ENCODE measurements at places on chromosomes 5 and 9.

GRCh38 chr9:35952526-35953191 is 5.3 kb downstream of the OR2S2 start:
- no peak for DNase-seq

- DNase-seq, result no peak
These were observed 59.1 kb upstream of the FBN2 start for GRCh38 chr5:128597156-128597555.

GRCh38 chr9:90504486-90504885 is 138.1 kb downstream of the DIRAS2 start:
- no peak for DNase-seq

GRCh38 chr9:137299938-137300337 is 2.1 kb downstream of the NRARP start:
- no peak for DNase-seq

DNA sequence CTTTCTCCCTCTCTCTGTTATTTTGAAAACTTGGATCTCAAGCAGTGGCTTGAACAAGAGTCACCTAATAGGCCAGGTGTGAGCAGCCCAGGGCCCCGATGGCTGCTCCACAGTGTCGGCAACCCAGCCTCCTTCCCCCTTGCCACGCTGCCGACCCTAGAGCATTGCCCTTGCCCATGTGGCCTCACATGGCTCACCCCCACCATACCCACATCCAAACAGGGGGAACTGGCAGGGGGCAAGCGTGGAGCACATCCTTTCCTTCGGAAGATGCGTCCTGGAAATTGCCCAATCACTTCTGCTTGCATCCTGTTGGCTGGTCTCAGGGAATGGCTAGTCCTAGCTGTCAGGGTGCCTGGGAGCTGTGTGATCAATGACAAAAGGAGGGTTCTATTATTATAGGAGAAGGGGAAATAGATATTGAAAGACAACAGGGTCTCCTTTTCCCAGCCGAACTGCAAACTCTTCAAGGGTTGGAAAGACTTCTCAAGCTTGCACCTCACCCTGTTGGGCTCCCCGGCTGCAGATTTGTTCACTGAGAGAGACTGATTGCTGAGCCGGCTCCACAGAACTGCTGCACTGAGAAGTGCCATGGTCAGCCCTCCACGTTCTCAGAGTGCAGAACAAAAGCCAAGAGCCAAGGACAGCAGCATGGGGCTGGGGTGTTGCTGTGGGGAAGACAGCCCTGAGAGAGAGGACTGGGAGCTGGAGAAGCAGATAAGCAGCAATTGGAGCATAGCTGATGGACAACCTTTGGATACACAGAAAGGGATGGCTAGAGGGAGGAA is 8.3 kb upstream of the TIFAB start:
- DNase-seq, result no peak

DNA sequence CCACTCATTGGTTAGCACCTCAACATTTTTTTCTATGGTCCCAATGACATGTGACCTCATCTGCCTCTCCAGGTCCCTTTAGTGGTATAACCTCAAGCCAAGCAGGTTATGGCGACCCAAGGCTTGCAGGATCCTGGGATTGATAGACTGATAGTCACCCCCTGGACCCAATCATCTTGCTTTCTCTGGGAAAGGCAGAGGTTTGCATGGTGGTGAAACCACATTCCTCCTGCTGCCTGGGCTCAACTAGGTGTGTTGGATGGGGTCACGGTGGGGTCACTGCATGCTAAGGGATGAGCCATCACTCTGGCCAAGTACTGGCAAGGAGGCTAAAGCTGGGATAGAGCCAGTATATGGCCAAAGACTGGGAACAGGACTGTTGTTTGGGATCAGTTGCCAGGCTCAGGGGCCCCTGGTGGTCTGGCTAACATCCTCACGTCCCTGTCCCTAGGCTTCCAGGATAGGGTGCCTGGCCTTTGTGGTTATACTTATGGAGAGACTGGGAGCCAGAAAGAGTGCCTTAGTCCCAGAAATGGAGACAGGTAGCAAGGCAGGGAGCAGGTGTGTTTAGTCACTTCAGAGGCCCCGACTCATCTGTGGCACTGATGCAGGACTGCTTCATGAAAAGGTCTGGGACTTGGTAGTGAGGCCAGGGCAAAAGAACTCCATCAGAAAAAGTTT is 4.6 kb upstream of the SMIM32 start:
- no peak for DNase-seq

- DNase-seq, result no peak
These were observed 10.5 kb upstream of the SHB start for GRCh38 chr9:38079461-38080031.

- no peak for DNase-seq
These were observed 86.5 kb downstream of the KLHL3 start for GRCh38 chr5:137649228-137649935.

DNA sequence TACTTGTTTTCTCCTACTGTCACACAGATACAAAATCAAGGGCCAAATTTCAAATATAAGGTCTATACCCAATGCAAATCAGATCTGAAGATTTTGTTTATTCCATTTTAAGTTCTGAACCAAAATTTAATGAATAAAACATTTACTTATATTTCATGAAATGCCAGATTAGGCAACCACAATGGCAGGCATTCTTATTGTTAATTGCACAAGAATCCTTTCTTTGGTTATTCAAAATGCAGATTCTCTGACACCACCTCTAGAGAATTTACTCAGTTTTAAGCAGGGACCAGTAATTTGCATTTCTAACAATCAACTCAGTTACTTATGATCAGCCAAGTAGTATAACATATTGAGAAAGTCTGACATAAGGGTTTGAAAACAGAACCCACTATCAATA is 972.4 kb upstream of the ACO1 start:
- DNase-seq, result no peak

- DNase-seq, result no peak
These were observed 1294.8 kb upstream of the ACO1 start for GRCh38 chr9:31089549-31090221.

GRCh38 chr9:89872426-89872912 is 267.7 kb downstream of the GADD45G start:
- no peak for DNase-seq

DNA sequence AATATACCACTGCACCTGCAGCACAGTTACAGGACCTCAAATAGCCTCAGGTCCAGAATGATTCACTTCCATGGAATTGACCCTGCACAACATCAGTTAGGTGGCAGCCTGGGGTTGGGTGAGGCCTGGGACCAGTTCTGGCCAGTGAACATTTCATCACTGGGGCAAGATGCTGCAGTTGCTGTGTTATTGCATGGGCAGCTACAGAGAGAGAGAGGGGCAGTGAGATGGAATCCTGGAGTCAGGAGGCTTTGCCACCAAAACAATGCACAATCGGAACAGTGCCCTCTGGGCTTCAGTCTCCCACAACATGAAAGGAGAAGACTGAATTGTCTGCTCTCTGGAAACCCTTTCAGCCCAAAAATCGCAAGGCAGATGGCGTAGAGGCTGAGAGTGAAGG is 51.8 kb downstream of the SH3TC2 start:
- DNase-seq, result no peak

DNA sequence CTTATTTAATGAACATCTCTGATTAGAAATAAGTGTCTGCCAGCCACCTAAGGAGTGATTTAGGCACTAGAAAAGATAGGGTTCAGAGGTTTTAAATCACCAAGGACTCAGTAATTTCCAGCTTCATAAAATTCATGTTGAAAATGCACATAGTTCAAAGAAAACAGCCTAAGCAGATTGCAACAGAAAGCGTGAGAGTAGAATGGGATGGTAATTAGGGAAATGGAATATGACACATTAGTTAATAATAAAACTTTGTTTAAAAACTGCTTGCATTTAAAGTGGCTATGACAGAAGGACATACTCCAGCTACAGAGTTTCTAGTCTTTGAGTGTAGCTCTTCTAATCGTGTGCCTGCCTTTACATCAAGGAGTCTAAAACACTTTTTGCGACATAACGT is 490.8 kb downstream of the TLE4 start:
- no peak for DNase-seq
